C1 segment of cervical spinal cord (tissue), 14 donors: ENCODE measurements at places on chromosomes 11 and 22.

- DNase-seq = no peak
Measured at GRCh38 chr11:68338051-68338780, 25.8 kb downstream of the LRP5 start.

GRCh38 chr22:25666308-25666707 is 75.7 kb upstream of the MYO18B start:
- DNase-seq = no peak

DNA sequence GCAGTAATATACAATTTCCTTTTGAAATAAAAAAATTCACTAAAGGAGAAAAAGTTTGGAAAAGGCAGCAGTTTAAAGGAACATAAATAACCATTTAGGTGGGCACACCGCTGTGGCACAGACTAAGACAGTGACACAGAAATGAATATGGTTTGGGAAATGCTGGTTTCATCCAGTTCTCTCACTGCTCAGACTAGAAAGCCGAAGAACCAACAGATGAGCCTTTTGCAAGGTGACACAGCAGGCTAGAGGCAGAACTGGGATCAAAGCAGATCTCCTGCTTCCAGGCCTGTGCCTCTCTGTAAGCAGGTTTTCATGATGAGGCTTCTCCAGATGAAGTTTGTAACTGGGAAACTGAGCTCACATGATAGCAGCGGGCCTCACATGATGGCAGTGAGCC is 380.0 kb upstream of the NARS2 start:
- no peak for DNase-seq

GRCh38 chr11:98568013-98568412 is 452.7 kb upstream of the CNTN5 start:
- no peak for DNase-seq

- DNase-seq = no peak
Measured at GRCh38 chr11:99565333-99565732, 544.6 kb downstream of the CNTN5 start.

GRCh38 chr11:13972944-13973343 is 10.4 kb downstream of the SPON1 start:
- DNase-seq = no peak

- DNase-seq = no peak
Measured at GRCh38 chr11:57269571-57270021, 32.5 kb upstream of the APLNR start.

DNA sequence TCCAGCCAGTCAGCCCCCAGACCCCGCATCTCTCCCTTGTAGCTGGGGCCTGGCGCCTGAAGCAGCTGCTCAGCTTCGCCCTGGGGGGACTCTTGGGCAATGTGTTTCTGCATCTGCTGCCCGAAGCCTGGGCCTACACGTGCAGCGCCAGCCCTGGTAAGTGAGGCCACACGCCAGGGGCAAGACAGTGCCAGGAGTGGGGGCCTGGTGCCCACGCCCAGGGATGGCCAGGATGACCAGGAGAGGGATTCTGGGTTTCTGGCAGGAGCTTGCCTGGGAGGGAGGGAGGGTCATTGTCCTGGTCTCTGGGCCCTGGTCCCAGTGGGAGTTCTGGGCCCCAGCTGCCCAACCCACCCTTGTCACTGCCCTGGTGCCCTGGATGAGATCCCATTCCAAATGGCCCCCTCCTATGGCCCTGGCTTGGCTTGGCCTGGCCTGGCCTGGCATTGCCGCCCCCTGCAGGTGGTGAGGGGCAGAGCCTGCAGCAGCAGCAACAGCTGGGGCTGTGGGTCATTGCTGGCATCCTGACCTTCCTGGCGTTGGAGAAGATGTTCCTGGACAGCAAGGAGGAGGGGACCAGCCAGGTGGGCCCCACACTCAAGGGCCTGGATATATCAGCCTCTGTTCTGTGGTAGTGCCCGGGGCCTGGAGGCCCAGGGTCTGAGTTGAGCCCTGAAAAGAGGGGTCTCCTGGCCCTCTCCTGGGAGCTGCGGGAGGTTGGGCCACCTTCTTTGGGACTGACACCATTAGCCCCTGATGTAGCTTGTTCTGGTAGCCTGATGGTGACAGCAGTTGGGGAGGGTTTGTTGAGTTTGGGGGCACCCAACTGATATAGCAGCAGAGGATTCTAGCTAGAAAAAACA is 3.7 kb downstream of the SLC39A13 start:
- DNase-seq = no peak

GRCh38 chr11:77142091-77142975 is 14.3 kb downstream of the MYO7A start:
- DNase-seq = no peak

- no peak for DNase-seq
Measured at GRCh38 chr11:111426617-111427016, 47.5 kb upstream of the POU2AF1 start.

DNA sequence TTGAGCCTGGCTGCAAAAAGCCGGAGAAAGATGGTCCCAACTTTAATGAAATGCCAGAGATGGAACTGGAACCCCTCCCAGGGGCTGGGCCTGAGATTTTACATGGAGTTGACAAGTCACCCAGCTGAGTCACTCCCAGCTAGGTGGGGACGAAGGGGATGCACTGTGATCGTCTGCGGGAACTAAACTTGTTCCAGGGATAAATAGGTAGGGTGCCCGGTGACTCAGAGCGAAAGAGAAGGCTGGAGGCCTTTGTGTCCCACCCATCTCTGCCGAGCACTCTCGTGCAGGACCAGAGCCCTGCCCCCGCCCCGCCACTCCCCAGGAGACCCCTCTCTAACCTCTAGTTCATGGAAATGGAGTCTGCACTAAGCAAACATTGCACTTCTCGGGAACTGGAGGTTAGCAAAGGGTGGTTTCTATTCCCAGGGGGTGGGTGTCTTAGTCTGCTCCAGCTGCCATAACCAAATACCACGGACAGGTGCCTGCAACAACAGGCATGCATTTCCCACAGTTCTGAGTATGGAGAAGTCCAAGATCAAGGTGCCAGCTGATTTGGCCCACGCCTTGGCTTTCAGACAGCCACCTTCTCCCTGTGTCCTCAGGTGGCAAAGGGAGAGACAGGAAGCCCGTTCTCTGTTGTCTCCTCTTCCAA is 60.7 kb upstream of the FADD start:
- no peak for DNase-seq

- no peak for DNase-seq
Measured at GRCh38 chr11:31872076-31872443, 60.9 kb upstream of the PAX6 start.

- no peak for DNase-seq
Measured at GRCh38 chr11:115710426-115710825, 206.2 kb upstream of the CADM1 start.

- DNase-seq = no peak
Measured at GRCh38 chr11:1252371-1253102, 29.7 kb downstream of the MUC5B start.

DNA sequence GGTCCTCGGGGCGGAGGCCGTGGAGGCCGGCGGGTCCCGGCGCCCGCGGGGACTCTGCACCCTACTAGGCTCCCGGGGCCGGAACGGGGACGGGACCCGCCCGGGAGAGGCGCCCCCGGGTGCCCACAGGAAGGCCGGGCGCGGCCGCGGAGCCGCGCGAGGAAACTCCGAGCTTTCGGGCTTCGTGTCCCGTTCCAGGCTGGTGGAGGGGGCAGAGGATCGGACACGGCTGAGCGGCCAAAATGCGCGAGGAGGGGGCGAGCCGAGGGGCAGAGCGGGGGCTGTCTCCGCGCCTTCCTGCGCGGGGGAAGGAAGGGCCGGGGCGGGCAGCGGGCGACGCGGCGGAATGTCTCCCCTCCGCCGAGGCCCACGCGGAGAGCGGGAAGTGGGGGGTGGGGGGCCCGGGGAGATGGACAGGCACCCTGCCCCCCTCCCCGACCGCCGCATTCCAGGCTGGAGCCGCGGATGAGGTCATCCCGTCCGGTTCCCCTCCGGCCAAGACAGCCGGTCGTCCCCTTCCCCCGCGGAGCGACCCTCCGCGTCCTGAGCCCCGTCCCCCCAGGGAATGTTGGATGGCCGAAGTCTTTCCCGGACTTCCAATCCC is 430 bp downstream of the CDC42EP1 start:
- DNase-seq = peak; percentile 72

DNA sequence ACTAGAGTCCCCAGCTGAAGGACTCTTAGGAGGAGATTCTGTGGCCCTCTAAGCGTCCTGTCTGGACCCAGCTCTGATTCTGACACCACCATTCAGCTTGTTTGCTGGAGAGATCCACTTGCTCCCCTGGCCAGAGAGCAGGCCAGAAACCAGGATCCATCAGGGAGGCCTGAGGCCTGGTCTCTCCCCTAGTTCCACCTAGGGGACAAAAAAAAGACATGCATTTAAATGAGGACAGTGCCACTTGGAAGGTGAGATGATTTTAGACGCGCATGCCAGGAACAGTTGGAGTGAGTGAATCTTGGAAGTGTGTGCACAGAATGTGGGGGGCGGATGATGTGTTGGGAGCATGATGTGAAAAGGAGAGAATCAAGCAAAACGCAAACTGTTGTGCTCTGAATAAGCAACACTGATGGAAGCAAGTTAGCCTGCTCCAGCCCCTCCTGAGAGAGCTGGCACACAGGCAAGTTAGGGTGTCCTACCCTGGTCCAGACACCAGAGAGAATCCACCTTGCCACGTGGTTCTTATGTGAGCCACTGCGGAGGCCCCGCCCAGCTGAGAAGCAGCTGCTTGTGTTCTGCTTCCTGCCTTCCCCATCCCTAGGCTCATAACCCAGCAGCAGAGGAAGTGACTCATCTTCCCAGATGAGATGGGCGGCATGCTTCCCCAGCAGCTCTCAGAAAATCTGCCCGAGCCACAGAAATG is 8.0 kb upstream of the SLCO2B1 start:
- DNase-seq = peak; percentile 27

GRCh38 chr11:2320568-2321310 is 18.9 kb downstream of the TSPAN32 start:
- DNase-seq = no peak

- DNase-seq = no peak
Measured at GRCh38 chr11:73194593-73194992, 23.5 kb upstream of the P2RY2 start.

- DNase-seq = no peak
Measured at GRCh38 chr11:77449060-77449521, 24.8 kb downstream of the PAK1 start.

GRCh38 chr11:25924586-25924985 is 407.3 kb upstream of the ANO3 start:
- no peak for DNase-seq

DNA sequence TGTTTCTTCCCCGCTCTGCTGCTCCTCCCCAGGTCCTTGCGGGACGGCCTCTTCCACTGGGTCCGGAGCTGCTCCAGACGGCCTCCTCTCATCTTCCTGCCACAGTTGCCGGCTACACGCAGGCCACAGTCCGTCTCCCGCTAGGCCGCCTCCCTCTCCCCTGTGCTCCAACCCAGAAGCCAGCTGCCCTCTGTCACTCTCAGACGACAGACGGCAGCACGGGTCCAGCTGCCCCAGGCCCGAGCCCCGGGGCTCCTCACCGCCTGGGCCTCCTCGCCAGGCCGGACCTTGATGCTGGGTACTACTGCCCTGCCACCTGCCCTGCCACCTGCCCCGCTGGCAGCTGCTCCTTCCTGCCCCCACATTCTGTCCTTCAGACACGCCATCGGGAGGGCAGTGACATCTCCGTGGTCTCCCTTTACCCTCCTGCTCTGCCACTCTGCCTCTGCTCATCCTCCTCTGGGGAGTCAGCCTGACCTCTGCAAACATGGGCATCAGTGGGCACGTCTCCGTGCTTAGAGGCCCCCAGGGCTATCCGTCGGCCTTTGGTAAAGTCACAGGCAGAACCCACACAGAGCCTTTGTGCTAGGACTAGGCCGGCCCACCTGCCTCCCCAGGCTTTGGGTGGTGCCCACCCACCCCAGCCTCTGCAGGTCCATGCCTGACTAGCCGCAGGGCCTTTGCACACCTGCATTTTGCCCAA is 43.1 kb upstream of the TH start:
- no peak for DNase-seq
